ENCODE measurements at places on chromosomes 7 and 10. TPM values are rescaled to one million over a fixed set of nuclear protein-coding genes. Genes with fewer than 3 reads are reported as not detected.

DNA sequence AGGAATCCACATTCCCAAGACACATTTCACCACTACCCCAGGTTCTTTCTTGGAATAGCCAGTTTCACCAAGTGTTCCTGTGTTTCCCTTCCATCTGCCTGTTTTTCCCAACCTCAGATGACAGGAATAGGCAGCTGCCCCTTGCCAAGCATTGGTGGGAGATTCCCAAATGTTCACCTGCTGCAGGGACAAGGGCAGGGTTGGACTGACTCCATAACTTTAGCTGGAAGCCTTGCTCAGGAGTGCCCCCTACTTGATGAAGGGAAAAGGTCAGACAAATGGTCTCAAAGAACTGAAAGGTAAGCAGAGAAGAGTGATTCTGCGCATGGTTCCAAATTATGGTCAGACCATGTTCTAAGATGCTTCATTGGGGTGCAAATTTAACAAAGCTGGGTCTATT lies 45.1 kb upstream of the LYZL1 start:
- no peaks in the 10 kb centered on the region for H3K4me1 ChIP-seq
- H3K27me3 ChIP-seq = no peaks in the 10 kb centered on the region
- H3K4me3 ChIP-seq = no peak overlapping the region
- H3K27ac ChIP-seq = no peak overlapping the region
- DNase-seq = no peak
- H3K36me3 ChIP-seq = no peaks in the 10 kb centered on the region

GRCh38 chr10:12873172-12873571 lies 128.3 kb downstream of the CCDC3 start:
- H3K27me3 ChIP-seq = no peaks in the 10 kb centered on the region
- DNase-seq = no peak
- H3K27ac ChIP-seq = no peak overlapping the region
- H3K36me3 ChIP-seq = no peaks in the 10 kb centered on the region

- H3K4me3 ChIP-seq = no peak overlapping the region
- H3K36me3 ChIP-seq = peaks cover 7% of the 10 kb centered on the region
- no peaks in the 10 kb centered on the region for H3K27me3 ChIP-seq
- no peak for DNase-seq
These were observed 59.0 kb downstream of the EXOC6 start for GRCh38 chr10:92907280-92907679.

GRCh38 chr10:123864923-123865322 lies 26.7 kb downstream of the CPXM2 start:
- H3K4me3 ChIP-seq = peak overlapping the region; percentile 47
- peak; percentile 49 for DNase-seq
- H3K27me3 ChIP-seq = no peaks in the 10 kb centered on the region
- peaks cover 42% of the 10 kb centered on the region for H3K4me1 ChIP-seq
- peaks cover 14% of the 10 kb centered on the region for H3K36me3 ChIP-seq

- peaks cover 4% of the 10 kb centered on the region for H3K36me3 ChIP-seq
- no peaks in the 10 kb centered on the region for H3K4me1 ChIP-seq
- DNase-seq = no peak
- H3K27ac ChIP-seq = no peak overlapping the region
- H3K4me3 ChIP-seq = no peak overlapping the region
These were observed 48.6 kb downstream of the CUL1 start for GRCh38 chr7:148747274-148747673.

DNA sequence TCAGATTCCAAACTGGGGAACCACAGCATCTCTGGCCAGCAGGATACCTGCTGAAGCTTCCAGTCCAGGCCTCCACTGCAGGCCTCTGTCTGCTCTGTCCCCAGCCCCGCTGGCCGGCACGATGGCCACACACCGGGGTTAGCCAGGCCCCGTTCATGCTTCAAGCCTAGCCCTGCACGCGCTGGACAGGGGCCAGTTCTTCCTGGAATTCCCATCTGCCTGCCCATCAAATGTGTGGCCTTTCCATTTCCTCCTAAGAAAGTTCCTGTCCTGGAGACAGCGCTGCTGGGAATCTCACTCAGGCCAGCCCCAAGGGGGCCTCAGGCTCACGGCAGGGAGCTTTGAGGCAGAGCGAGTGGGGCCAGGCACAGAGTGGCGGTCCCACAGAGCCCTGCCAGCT lies 18.0 kb downstream of the SH2B2 start:
- no peaks in the 10 kb centered on the region for H3K36me3 ChIP-seq
- peaks cover 8% of the 10 kb centered on the region for H3K4me1 ChIP-seq
- H3K27me3 ChIP-seq = peaks cover 4% of the 10 kb centered on the region

DNA sequence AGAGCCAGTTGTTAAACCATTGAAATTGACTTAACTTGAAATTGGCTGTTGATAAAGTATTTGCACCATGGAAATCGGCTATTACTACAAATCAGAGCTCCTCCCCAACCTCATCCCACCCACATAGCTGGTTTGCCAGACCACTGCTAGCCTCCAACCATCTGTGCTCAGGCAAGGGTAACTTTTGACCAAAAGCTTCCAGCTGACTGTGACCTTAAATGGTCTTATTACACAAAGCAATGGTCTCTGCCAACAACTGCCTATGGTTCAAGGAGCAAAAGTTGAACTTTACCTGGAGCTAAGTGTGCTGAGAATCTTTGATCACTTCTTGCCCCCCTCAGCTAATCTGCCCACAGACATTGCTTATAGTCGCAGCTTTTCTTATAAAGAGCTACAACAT lies 48.5 kb upstream of the ADRB1 start:
- H3K27ac ChIP-seq = no peak overlapping the region
- H3K4me3 ChIP-seq = no peak overlapping the region
- H3K36me3 ChIP-seq = no peaks in the 10 kb centered on the region
- peaks cover 5% of the 10 kb centered on the region for H3K4me1 ChIP-seq

DNA sequence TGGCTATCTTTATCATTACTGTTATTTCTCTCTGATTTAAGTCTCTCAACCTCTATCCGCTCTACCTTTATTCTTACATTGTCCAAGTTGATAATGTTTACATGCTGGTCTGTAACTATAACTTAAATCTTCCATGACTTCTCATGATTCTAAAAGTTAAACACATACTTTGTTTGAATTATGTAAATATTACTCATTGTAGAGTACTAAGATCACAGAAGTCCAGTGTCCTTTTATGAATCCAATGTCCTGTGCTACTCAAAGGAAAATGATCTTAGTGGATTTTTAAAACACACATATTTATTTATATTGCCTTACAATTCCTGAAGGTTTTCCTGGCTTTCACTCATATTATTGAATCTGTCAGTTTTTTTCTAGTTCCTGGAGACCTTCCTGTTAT lies 70.9 kb downstream of the BBS9 start:
- DNase-seq = no peak
- H3K27me3 ChIP-seq = no peaks in the 10 kb centered on the region
- no peak overlapping the region for H3K27ac ChIP-seq
- H3K36me3 ChIP-seq = no peaks in the 10 kb centered on the region

GRCh38 chr7:128100949-128101713 lies 69.9 kb upstream of the LRRC4 start:
- DNase-seq = no peak
- no peak overlapping the region for H3K4me3 ChIP-seq
- no peaks in the 10 kb centered on the region for H3K27me3 ChIP-seq

- H3K27ac ChIP-seq = peak overlapping the region; percentile 89
- no peak for DNase-seq
- H3K36me3 ChIP-seq = no peaks in the 10 kb centered on the region
- H3K4me1 ChIP-seq = peaks cover 40% of the 10 kb centered on the region
- no peaks in the 10 kb centered on the region for H3K27me3 ChIP-seq
These were observed 138.0 kb downstream of the TACC2 start for GRCh38 chr10:122126763-122127659.

DNA sequence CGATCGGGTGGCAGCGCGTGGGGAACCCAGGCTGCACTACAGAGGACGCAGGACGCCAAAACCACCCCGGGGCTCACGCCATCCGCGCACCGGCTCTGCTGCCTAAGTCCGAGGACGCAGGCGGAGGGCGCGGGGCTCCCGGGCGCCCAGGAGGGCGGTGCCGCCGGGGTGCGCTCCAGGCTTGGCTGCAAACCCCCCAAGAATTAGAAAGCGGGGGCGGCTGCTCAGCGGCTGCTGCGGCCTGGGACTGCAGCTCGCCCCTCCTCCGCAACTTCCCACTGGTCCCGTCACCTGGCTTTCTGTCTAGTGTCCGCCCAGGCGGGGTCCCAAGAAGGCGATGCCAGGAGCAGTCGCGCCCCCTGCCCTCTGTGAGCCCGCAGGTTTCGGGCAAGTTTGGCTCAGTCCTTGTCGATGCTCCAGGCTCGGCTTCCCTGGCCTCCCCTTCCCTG lies 1.7 kb upstream of the POU6F2 start:
- H3K27ac ChIP-seq = peak overlapping the region; percentile 6
- H3K4me3 ChIP-seq = peak overlapping the region; percentile 71
- H3K4me1 ChIP-seq = no peaks in the 10 kb centered on the region
- no peaks in the 10 kb centered on the region for H3K27me3 ChIP-seq
- DNase-seq = no peak
- no peaks in the 10 kb centered on the region for H3K36me3 ChIP-seq

- no peak for DNase-seq
- H3K4me1 ChIP-seq = peaks cover 9% of the 10 kb centered on the region
- peaks cover 38% of the 10 kb centered on the region for H3K36me3 ChIP-seq
- no peak overlapping the region for H3K27ac ChIP-seq
These were observed 9.4 kb downstream of the NUB1 start for GRCh38 chr7:151351027-151351426.

DNA sequence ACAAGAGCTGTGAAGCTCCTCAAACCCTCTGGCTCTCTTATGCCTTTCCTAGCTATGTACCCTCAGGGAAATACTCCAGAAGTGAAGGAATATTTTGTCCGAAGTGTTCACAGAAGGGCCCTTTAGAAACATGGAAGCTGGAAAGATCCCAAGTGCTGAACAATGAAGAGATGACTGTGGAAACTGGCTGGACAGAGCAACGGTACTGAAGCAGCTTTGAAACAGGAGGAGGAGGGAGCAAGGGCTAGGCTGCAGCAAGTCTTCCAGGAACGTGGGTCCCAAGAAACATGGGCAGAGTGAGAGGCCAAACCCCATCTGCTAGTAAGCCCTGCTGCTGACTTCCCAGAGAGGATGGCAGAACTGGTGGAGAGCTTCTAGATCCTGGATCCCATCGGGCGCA lies 3.0 kb upstream of the PSAP start:
- no peak overlapping the region for H3K4me3 ChIP-seq
- no peaks in the 10 kb centered on the region for H3K27me3 ChIP-seq
- no peaks in the 10 kb centered on the region for H3K36me3 ChIP-seq
- no peak for DNase-seq

DNA sequence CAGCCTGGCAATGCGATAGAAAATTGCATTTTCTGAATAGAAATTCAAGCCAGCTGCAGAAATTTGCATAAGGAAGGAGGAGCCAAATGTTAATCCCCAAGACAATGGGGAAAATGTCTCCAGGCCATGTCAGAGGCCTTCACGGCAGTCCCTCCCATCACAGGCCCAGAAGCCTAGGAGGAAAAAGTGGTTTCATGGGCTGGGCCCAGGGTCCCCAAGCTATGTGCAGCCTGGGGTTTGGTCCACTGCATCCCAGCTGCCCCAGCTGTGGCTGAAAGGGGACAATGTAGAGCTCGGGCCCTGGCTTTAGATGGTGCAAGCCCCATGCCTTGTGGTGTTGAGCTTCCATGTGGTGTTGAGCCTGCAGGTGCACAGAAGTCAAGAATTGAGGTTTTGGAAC lies 10.0 kb upstream of the GARIN1A start:
- no peak overlapping the region for H3K4me3 ChIP-seq
- H3K4me1 ChIP-seq = no peaks in the 10 kb centered on the region
- no peak for DNase-seq
- no peaks in the 10 kb centered on the region for H3K27me3 ChIP-seq
- H3K27ac ChIP-seq = no peak overlapping the region
- H3K36me3 ChIP-seq = no peaks in the 10 kb centered on the region

- no peak for DNase-seq
- no peaks in the 10 kb centered on the region for H3K4me1 ChIP-seq
- no peak overlapping the region for H3K27ac ChIP-seq
- no peak overlapping the region for H3K4me3 ChIP-seq
- no peaks in the 10 kb centered on the region for H3K27me3 ChIP-seq
These were observed 42.8 kb upstream of the FIGNL1 start for GRCh38 chr7:50492770-50493519.

DNA sequence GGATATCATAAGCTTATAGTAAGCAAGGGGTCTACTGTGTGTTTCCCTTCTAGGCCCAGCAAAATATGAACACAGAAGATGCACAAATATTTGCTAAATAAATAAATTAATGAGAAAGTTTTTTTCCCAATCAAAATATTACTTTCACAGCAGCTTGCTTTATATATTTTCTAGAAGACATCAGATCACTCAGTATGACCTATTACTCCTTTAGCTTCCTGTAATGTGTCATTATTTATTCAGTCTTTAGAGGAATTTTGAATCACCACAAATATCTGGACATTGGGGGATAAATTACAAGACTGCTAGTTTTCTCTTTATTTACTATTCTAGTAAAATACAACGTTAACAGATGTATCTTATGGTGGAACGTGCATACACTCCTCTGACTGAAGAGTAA lies 765.8 kb upstream of the POM121L12 start:
- no peaks in the 10 kb centered on the region for H3K27me3 ChIP-seq
- H3K4me3 ChIP-seq = no peak overlapping the region
- no peak for DNase-seq
- no peaks in the 10 kb centered on the region for H3K4me1 ChIP-seq
- H3K27ac ChIP-seq = no peak overlapping the region

DNA sequence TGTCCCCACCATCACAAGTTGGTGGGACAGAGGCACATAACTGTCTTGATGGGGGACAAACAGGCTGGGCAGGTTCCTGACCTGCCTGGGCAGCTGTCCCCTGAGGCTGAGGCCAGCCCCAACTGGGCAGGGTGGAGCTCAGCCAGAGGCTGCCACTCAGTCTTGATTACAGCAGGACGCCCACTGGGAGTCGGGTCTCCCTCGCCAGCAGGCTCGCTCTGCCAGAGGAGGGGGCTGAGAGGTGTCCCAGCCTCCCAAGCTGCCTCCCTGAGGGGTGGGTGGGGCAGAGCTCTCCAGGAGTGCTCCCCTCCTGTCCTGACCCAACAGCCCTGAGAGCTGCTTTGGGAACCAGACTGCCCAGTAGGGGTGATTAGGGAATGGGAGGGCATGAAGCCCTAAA lies 1.8 kb upstream of the CAMK2G start:
- no peak for DNase-seq
- H3K27ac ChIP-seq = peak overlapping the region; percentile 45
- H3K4me1 ChIP-seq = peaks cover 17% of the 10 kb centered on the region
- no peak overlapping the region for H3K4me3 ChIP-seq
- no peaks in the 10 kb centered on the region for H3K27me3 ChIP-seq

GRCh38 chr7:138727336-138728099 lies 26.4 kb upstream of the SVOPL start:
- H3K27ac ChIP-seq = no peak overlapping the region
- no peaks in the 10 kb centered on the region for H3K36me3 ChIP-seq
- DNase-seq = no peak
- no peak overlapping the region for H3K4me3 ChIP-seq

GRCh38 chr10:44619521-44619920 lies 234.6 kb upstream of the CXCL12 start:
- no peak overlapping the region for H3K4me3 ChIP-seq
- no peaks in the 10 kb centered on the region for H3K4me1 ChIP-seq
- no peak for DNase-seq
- H3K27ac ChIP-seq = no peak overlapping the region

Gene GPC2
- 1.8 TPM for total RNA-seq

Gene NCOA4
- total RNA-seq = 101 TPM

Gene KCNIP2
- total RNA-seq = 1.2 TPM

Gene IKZF1
- 24.4 TPM for total RNA-seq

Gene INPP5A
- total RNA-seq = 142 TPM

Gene HMX3
- total RNA-seq = not detected

Gene ZNF804B
- total RNA-seq = not detected

Gene FGFBP3
- 2.0 TPM for total RNA-seq

Gene SLC16A9
- total RNA-seq = 1.6 TPM

Gene TFR2
- total RNA-seq = 0.35 TPM

Gene MMD2
- not detected for total RNA-seq

Gene PDE6C
- total RNA-seq = not detected

Gene NEUROD6
- not detected for total RNA-seq
